ENCODE measurements at places on chromosomes 1 and 21. TPM values are rescaled to one million over a fixed set of nuclear protein-coding genes. Genes with fewer than 3 reads are reported as not detected.

KRTAP19-3 gene
- total RNA-seq = not detected

HAO2 gene
- total RNA-seq = not detected

HAX1 gene
- 89.9 TPM for total RNA-seq

LRRC38 gene
- total RNA-seq = not detected

TMPRSS2 gene
- 0.84 TPM for total RNA-seq

SMCP gene
- not detected for total RNA-seq

ARHGEF10L gene
- total RNA-seq = 14.2 TPM

C1orf226 gene
- total RNA-seq = 0.89 TPM

SGIP1 gene
- total RNA-seq = 4.4 TPM

ST6GALNAC5 gene
- 0.19 TPM for total RNA-seq

FCN3 gene
- not detected for total RNA-seq

SPRR2E gene
- total RNA-seq = not detected

CELA3A gene
- total RNA-seq = not detected

RNU1-4 gene
- 1,553 TPM for total RNA-seq

FCGR1A gene
- not detected for total RNA-seq

SMYD3 gene
- total RNA-seq = 73.3 TPM

IFNLR1 gene
- 0.94 TPM for total RNA-seq

CYP4Z1 gene
- not detected for total RNA-seq

CDC20 gene
- 14.5 TPM for total RNA-seq

SLC44A5 gene
- total RNA-seq = 1.6 TPM

LCA5L gene
- total RNA-seq = 2.0 TPM

HES4 gene
- total RNA-seq = 169 TPM

SLFNL1 gene
- 0.14 TPM for total RNA-seq

FMO4 gene
- 1.1 TPM for total RNA-seq

PRAMEF9 gene
- not detected for total RNA-seq

L1TD1 gene
- total RNA-seq = 10.6 TPM

SPRR2B gene
- total RNA-seq = not detected

SLC41A1 gene
- 22.4 TPM for total RNA-seq

AKR7A2 gene
- total RNA-seq = 33.9 TPM

CCT8 gene
- total RNA-seq = 187 TPM

RUNX3 gene
- 2.5 TPM for total RNA-seq

RHCE gene
- total RNA-seq = 0.75 TPM

LENEP gene
- not detected for total RNA-seq

IQGAP3 gene
- total RNA-seq = 2.2 TPM

NEGR1 gene
- total RNA-seq = 7.4 TPM

VHLL gene
- total RNA-seq = 0.34 TPM

IQCC gene
- 1.0 TPM for total RNA-seq

S100A2 gene
- total RNA-seq = 3.0 TPM
